Liver (tissue), 10 donors: ENCODE measurements at places on chromosomes 6 and 20. TPM values are rescaled to one million over a fixed set of nuclear protein-coding genes. Genes with fewer than 3 reads are reported as not detected.

Gene HDGFL1
- polyA plus RNA-seq, result not detected

Gene INSM1
- polyA plus RNA-seq, result not detected

Gene EYA2
- not detected for polyA plus RNA-seq

Gene EYS
- 0.63 TPM for polyA plus RNA-seq

Gene FKBP1C
- polyA plus RNA-seq, result 0.31 TPM

Gene LST1
- polyA plus RNA-seq, result 11.6 TPM

Gene GPX5
- not detected for polyA plus RNA-seq

Gene PRR18
- 0.29 TPM for polyA plus RNA-seq

Gene PNLDC1
- 3.1 TPM for polyA plus RNA-seq

Gene CCN5
- 3.6 TPM for polyA plus RNA-seq

Gene SIGLEC1
- 2.3 TPM for polyA plus RNA-seq

Gene PLEKHG1
- 3.5 TPM for polyA plus RNA-seq

Gene CRISP2
- polyA plus RNA-seq, result not detected

Gene TBXT
- not detected for polyA plus RNA-seq

Gene MUC22
- not detected for polyA plus RNA-seq

Gene CALHM4
- polyA plus RNA-seq, result not detected

Gene NRSN1
- polyA plus RNA-seq, result not detected

Gene CST7
- 3.7 TPM for polyA plus RNA-seq

Gene GHRH
- polyA plus RNA-seq, result not detected

Gene RBPJL
- polyA plus RNA-seq, result not detected

Gene DEFB119
- polyA plus RNA-seq, result not detected

Gene F13A1
- 5.3 TPM for polyA plus RNA-seq

Gene SLC26A8
- 0.26 TPM for polyA plus RNA-seq

Gene TINAG
- polyA plus RNA-seq, result not detected

Gene BPIFB4
- polyA plus RNA-seq, result not detected

Gene MARCKS
- 5.1 TPM for polyA plus RNA-seq

Gene RBM24
- polyA plus RNA-seq, result 0.29 TPM

Gene COL12A1
- polyA plus RNA-seq, result 1.5 TPM

Gene TRIM10
- polyA plus RNA-seq, result 0.72 TPM

Gene GPR6
- polyA plus RNA-seq, result not detected

Gene LMBRD1
- 54.5 TPM for polyA plus RNA-seq
